ENCODE measurements at places on chromosomes 6 and 20. TPM values are rescaled to one million over a fixed set of nuclear protein-coding genes. Genes with fewer than 3 reads are reported as not detected.

- DNase-seq, result no peak
Observed at GRCh38 chr6:72595812-72596211, 26.1 kb upstream of the KCNQ5 start.

DNA sequence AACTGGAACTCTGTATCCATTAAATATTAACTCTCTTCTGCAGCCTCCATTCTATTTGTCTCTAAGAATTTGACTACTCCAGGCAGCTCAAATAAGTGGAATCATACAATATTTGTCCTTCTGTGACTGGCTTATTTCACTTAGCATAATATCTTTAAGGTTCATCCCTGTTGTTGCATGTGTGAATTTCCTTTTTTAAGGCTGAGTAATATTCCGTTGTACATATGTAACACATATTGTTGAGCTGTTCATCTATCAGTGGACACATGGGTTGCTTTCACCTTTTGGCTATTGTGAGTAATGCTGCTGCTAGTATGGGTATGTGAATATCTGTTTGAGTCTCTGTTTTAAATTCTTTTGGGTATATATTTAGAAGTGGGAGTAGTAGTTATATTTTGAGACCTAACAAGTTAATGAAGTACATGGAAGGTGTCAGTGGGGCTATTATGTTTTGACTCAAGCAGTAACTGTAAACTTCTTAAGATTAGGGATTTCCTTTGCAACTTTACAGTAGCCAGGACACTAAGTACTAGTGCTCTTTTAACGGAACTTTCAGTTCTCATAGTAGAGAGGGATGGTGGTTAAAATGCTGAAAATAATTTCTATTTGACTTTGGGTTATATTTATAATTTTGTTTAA lies 29.7 kb upstream of the TMEM217 start:
- DNase-seq, result no peak

DNA sequence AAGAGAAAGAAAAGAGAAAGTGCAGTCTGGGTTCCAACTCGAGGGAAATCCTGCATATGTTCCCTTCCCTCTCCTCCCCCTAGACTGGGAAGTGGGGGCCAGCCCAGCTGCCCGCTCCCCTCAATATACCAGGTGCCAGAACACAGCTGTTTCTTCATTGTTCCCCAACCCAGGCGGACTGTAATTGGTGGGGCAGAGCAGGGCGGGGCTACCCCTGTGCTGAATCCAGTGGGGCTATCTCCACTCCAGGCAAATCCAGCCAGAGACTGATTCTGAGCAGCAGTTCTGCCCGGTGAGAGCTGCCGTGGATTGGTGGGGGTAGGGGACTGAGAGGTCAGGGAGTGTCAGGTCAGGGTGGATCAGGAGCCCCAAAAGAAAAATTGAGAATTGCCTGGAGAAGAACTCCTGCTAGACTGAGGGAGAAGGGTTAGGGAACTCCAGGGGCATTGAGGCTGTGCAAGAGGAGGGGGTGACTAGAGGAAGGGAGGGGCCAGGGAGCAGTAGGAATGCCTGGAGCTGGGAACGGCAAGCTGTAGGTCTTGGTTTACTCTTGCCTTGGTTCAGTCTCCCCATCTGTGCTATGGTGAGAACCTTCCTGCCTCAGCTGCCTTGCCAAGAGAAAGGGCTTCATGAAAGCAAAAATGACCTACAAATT lies at the start of gene MYMX:
Gene MYMX, plus strand, starts transcription at position 250 of the 655 bp plus-strand sequence. CDS start 546 bp downstream, outside the sequence.
- peak; percentile 66 for DNase-seq

DNA sequence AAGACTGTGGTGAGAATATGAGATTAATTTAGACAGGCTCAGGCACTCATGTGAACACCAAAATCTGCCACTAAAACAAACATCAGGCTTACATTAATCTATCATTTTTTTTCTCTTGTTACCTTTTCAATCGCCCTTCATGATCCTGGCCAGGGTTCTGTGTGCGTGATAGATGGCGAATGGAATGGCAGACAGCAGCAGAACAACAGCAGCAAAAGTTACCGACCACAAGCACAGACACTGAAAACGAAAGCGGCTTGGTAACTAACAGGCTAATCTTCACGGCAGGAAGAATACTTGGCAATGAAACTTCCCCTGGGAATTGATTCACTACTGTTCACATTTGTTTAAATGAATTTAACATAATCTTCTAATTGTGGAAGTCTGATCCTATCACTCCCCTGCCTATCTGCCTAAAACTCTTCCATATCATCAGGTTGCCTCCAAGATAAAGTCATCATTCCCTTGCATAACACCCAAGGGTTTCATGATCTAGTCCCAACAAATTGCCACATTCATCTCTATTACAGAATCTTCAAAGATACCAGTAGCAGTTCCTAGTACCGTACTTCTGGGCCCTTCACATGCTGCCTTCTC lies 28.7 kb downstream of the PTPRK start:
- DNase-seq, result no peak

- DNase-seq, result no peak
Observed at GRCh38 chr6:157984686-157985225, 3.1 kb downstream of the SYNJ2 start.

DNA sequence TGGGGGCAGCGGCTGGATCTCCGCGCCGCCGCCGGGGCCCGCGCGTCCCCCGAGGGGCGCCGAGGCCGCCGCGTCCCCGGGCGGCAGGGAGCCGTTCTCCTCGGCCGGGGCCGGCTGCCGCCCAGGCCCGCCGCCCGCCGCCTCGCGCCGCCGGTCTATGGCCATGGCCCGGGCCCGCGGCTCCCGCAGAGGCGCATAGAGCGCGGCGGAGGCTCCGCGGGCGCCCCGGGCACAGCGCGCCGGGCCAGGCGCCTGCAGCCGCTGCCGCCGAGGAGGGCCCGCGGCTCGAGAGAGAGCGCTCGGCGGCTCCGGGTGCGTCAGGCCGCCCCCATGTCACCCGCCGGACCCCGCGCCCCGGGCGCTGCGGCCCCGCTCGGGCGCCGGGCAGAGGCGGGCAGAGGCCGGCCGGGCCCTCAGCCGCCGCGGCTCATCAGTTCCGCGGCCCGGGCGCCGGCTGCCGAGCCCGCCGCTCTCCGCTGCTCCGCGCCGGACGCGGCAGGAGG lies 404 bp downstream of the SLC22A23 start:
- DNase-seq, result no peak

DNA sequence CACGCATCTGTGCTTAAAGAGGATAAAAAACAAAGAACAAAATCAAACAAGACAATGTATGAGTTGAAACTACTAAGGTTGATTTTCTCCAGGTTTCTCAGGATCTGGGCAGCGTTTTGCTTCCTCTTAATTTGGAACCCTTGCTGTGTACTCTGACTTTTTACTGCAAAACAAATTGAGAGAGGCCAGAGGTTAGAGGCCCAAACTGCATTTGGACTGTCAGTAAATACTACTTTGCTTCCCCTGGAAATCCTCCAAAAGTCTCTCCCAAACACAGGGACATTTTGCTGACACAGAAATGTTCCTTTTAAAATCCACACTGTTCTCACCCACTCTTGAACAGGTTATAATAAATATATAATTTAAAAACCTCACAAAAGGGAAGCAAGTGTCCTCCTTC lies 1.1 kb downstream of the ARG1 start:
- DNase-seq, result no peak

DNA sequence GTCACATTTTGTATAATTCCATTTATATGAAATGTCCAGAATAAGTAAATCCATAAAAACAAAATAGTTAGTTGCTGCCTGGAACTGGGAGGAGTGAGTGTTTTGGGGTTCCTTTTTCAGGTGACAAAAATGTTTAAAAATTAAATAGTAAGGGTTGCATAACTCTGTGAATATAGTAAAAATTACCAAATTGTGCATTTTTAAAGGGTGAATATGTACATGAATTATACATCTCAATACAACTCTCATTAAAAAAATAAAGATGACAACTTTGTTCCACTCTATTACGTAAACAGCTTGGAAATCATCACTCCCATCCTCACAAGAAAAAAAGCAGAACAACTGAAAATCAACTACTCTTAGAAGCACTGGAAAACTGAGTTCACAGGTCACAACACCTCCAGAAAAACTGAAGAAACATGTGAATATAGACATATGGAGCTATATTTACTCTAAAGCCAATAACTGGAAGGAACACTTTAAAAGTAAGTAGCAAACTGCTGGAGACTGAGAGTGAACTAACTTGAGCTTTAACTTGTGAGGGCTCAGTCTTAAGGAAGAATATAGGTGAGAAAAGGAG lies 40.0 kb downstream of the RANBP9 start:
- no peak for DNase-seq

DNA sequence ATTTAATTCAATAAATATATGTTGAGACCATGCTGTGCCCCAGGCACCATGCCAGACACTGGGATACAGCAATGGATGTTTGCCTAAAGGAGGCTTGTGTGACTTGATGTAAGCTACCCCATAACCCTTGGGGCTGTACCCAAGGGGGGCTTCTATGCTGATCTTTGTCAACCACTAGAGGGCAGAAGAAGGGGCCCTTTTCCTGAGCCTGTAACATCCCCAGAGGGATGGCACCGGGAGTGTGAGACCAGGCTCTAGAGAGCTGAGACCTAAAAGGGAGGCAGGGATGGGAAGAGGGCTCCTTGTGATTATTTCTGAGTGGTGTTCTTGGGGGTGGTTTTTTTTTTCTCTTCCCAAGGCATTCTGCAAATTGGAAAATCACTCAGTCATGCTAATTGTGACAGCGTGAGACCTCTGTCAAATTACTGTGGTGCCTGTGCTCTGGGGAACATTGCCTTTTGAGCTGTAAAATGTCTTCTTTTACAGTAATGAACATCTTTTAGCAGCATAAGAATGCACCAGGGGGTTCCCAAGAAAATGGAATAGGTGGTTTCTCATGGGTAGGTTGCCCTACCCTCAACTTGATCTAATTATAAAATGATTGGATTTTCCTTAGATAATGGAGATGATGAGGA lies 138.7 kb upstream of the SLC24A3 start:
- DNase-seq, result no peak

DNA sequence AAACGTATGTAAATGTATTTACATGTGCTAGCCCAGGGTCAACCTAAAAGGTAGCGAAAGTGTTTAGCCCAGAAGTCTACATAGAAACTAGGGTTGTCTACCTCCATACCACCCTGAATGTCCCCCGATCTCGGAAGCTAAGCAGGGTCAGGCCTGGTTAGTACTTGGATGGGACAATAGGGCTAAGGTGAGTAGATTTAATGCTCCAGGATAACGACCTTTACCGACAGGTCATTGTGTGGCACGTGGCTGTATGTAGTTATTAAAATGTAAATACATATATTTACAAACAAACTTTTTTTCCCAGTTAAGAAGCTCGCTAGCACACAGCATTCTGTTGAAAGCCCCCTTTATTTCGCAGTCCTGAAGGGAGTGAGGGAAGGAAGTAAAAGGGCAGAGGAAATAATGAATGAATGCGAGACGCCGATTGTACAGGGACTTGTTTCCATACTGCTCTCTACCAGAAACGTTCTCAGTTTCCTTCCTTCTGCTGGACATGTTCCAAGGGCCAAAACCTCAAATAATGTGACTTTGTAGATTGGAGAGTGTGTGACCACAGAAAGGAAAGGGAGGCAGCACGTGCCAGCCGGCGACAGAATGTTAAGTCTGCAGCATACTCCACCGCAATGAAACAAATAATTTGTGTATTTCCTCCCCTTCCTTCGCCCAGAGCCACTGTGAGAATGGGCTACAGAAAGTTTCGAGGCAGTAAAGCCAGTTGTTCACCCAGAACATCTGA lies 612 bp downstream of the ADAT2 start:
- no peak for DNase-seq

- no peak for DNase-seq
Observed at GRCh38 chr20:47332381-47333206, 23.9 kb downstream of the ZMYND8 start.

GRCh38 chr6:24666097-24666640 lies 530 bp downstream of the TDP2 start:
- peak; percentile 76 for DNase-seq

GRCh38 chr20:42067596-42067995 lies 449.4 kb upstream of the CHD6 start:
- no peak for DNase-seq

GRCh38 chr20:45311589-45312211 lies 3.6 kb upstream of the MATN4 start:
- no peak for DNase-seq

Gene SH3BGRL2
- total RNA-seq, result 7.9 TPM

Gene SNAI1
- 0.73 TPM for total RNA-seq

Gene CDSN
- not detected for total RNA-seq

Gene SEMG1
- total RNA-seq, result not detected

Gene GPR63
- 0.65 TPM for total RNA-seq

Gene SEL1L2
- 1.7 TPM for total RNA-seq
